Activated T-cell treated with anti-CD3 and anti-CD28 coated beads, Interleukin-2, amount 50 U/mL, for 48 hours (primary cell): ENCODE measurements at places on chromosomes 4 and X.
A peak's percentile ranks its signal among the peaks of the same experiment; 100 is the strongest.

- no peak for DNase-seq
These were observed 920.1 kb upstream of the TENM3 start for GRCh38 chr4:181323061-181323460.

DNA sequence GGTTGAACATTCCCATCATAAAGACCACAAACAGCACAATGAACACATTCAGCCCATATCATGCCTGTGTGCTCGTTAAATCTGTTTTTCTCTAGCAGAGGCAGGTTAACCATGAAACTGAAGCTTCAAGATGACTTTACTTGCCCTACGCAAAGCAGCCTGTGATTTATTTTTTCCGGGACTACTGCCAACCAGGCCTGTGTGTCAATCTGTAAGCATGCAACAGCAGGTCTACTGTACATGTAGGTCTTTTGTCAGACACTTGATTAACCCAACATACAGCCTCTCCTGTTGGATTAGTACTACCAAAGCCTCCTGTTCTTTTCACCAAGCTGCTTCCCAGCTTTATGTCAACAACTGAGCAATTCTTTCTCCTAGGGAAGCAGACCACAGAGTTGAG lies 85.5 kb upstream of the ACSL1 start:
- DNase-seq, result peak; percentile 26

DNA sequence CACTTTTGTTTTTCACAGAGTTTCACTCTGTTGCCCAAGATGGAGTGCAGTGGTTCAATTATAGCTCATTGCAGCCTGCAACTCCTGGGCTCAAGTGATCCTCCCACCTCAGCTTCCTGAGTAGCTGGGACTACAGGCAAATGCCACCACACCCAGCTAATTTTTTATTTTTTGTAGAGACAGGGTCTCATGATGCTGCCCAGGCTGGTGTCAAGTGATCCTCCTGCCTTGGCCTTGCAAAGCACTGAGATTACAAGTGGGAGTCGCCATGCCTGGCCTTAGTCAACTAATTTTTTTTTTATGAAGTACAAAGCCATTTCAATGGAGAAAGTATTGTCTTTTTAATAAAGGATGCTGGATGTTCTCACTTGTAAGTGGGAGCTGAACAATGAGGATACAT lies 51.3 kb upstream of the UXT start:
- DNase-seq, result no peak

DNA sequence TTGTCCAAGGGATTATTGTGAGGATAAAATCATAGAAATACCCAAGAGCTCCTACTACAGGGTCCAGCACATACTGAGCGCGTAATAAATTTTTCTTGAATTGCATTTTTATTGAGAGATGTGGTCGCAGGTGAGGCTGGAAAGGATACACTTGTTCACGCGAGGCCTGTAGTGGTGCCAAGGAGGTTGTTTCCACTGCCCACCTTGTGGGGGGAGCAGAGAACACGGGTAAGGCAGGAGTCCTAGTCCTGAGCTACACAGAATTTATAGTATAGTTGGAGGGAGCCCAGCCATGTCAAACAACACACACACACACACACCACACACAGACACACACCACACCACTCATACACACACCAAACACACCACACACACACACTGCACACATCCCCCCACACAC lies 31.8 kb upstream of the CYP4V2 start:
- DNase-seq, result no peak

- DNase-seq, result no peak
These were observed 47.2 kb upstream of the GK2 start for GRCh38 chr4:79455216-79455615.

DNA sequence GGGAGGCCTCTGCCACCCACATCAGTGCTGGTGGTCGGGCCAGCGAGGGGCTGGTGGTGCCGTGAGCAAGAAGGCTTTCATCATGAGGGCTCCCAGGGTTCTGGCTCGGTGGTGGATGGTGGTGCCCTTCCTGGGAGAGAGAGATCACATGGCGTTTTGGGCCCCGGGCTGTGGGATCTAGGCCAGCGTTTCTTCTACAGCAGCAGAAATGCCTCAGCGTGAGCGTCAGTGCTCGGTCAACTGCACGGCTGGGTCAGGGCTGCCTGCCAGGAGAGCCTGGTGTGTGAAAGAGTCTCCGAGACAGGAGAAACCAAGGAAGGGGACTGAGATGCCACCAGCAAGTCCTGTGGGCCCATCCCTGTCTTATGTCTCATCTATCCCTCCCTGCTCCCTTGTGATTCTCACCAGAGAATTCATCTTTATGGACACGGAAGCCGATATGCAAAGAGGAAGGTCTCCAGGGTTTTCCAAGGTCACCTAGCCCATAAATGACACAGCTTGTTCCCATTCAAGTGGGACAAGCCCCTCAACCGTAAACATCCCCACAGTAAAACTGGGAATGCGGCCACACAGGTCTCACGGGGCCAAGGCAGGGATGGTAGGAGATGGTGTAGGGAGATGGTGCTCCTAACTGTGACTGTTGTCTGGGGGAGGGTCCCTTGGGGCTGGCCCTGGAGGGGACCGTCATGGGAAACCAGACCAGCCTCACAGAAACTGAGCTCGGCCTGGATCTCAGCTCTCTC lies 99.2 kb downstream of the SORCS2 start:
- DNase-seq, result no peak

DNA sequence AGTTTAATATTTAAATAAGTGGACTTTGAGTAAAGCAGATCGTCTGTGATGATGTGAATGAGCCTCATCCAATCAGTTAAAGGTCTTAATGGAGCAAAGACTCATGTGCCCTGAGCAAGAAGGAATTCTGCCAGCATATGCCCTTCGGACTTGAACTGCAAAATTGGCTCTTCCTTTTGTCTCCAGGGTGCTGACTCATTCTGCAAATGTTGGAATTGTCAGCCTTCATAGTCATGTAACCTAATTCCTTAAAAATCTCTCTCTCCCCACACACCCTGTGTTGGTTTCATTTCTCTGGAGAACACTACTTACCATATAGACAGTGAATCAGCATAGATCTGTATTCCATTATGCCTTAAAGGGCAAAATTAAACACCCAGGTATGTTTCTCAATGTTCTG lies 609.8 kb upstream of the GALNTL6 start:
- DNase-seq, result no peak

DNA sequence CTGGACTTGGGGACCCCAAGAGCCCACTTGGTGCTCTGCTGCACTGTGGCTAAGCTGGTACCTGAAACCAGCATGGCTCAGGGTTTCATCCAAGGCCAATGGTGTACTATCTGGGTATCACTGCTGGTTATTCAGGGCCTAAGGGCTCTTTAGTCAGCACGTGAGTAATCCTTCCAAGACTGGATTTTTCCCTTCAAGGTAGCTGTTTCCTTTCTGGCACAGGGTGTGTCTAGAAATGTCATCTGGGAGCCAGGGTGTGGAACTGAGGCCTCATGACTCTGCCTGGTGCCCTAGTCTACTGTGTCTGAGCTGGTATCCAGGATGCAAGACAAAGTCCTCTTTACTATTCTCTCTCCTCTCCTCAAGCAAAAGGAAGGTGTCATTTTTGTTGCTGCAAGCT lies 99.0 kb upstream of the QRFPR start:
- no peak for DNase-seq

DNA sequence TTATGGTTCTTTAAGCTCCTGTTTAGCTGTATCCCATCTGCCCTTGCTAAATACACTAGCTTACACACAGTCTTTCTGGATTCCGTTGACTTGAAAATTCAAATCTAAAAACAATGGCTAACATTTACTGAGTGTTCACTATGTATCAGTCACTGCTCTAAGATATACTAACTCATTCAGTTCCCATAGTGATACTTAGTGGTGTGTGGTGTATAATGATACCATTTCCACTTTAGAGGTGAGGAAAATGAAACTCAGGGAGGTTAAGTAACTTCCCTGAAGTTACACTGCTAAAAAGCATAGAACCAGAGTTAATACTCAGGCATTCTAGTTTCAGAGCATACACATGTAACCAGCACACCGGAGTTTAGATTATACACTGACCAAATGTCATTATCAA lies 762.0 kb downstream of the GRID2 start:
- no peak for DNase-seq

GRCh38 chr4:174080361-174080760 lies 203.1 kb downstream of the FBXO8 start:
- no peak for DNase-seq

DNA sequence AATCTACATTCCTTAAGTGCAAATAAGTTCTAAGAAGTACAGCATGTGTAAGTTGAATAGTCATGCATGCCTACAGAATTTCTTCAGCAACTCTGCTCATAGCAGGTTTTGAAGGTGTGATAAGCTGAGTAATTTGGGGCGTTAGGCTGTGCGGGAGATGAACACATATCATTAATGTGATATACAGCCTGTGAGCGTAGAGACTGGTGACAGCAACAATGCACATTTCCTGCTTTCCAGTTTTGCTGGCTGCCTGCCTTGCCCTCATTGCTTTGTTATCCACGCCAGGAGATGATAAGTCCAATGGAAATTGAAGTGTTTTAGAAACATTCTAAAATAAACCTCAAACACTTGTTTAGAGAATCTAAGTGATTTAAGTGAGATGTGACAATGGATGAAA lies 1709.4 kb downstream of the ARAP2 start:
- DNase-seq, result no peak

DNA sequence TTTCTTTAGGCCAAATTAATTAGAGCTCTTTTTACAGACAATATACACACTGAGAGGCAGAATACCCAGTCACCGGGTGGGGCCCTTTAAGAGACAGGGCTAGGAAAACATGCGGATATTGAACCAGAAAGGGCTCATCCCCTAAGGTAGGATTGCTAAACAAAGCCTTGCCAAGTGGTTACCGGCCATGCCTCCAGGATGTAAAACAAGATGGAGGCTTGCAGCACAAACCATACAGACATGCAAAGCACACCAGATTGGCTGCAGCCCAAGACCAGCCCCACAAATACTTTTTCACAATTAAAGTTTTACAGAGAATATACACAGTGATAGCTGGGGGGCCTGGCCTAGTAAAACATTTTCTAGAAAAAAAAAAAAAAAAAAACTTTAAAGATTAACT lies 210.0 kb downstream of the KLHL4 start:
- no peak for DNase-seq

- no peak for DNase-seq
These were observed 869 bp downstream of the TMEM184C start for GRCh38 chr4:147617841-147618691.

- no peak for DNase-seq
These were observed 2.0 kb downstream of the MSX1 start for GRCh38 chr4:4861390-4862018.

- DNase-seq, result no peak
These were observed 716 bp downstream of the THAP9 start for GRCh38 chr4:82901183-82901718.

DNA sequence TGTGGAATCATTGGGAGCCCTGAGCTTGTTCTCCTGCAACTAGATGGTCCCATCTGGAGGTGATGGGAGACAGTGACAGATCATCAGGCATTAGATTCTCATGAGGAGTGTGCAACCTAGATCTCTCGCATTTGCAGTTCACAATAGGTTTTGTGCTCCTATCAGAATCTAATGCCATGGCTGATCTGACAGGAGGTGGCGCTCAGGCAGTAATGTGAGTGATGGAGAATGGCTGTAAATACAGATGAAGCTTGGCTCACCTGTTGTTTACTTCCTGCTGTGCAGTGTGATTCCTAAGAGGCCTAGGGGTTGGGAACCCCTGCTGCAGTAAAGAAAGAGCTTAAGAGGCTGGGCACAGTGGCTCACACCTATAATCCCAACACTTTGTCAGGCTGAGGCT lies 42.2 kb upstream of the PUDP start:
- no peak for DNase-seq

- no peak for DNase-seq
These were observed 2.9 kb downstream of the EDA start for GRCh38 chrX:69618803-69619202.

- DNase-seq, result no peak
These were observed 132.7 kb downstream of the ARHGAP24 start for GRCh38 chr4:85607624-85608023.

GRCh38 chrX:41384051-41384705 lies 50.2 kb downstream of the DDX3X start:
- peak; percentile 53 for DNase-seq

DNA sequence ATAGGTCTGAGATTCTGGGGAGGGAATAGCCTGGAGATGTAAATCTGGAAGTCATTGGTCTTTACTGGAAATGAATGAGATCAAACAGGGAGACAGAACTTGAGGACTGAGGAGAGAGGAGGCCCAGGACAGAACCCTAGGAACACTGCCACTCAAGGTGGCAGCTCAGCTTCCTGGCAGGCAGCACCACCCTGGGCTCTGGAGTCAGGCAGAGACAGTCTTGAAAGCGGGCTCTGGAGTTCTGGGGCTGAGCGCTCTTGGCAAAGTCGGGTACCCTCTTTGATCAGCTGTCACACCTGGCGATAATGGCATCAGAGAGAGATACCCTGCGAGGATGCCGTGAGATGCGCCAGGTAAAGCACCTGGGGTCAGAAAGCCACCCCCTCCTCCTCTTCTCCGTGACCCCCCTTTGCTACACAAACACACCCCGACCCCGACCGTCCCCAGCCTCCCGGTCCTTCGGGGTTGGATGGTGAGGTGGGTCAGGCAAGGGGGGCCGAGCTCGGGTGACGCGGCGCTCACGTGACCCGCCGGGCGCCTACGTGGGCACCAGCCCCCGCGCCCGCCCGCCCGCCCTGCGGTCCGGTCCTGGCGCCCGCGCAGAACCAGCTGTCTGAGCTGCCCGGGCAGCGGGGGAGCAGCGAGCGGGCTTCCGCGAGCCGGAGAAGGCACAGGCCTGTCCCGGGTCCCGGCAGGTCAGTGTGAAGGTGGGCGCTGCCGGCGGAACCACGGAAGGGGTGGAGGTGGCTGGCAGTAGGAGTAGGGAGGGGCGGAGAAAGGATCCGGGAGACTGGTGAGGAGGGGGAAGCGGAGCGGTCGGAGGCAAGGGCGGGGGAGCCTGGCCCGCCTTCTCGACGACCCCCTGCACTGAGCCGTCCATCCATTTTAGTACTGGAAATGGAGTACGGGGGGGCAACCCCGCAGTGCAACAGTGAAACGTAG lies at the start of gene TCEAL3:
TCEAL3 (plus strand) TSS at position 600 of the 942 bp plus-strand sequence. CDS start 1,102 bp downstream, outside the sequence.
- peak; percentile 32 for DNase-seq

GRCh38 chrX:11665168-11666111 lies at the start of gene ARHGAP6:
ARHGAP6 (minus strand) TSS chrX:11665920; CDS start chrX:11664828, 1,092 bp downstream.
- no peak for DNase-seq

- no peak for DNase-seq
These were observed 141.9 kb downstream of the THOC2 start for GRCh38 chrX:123590842-123591486.
